ENCODE measurements at places on chromosomes 13 and 19.

GRCh38 chr13:45367358-45367757, 26.4 kb upstream of the TPT1 start:
- DNase-seq, result peak; percentile 89

DNA sequence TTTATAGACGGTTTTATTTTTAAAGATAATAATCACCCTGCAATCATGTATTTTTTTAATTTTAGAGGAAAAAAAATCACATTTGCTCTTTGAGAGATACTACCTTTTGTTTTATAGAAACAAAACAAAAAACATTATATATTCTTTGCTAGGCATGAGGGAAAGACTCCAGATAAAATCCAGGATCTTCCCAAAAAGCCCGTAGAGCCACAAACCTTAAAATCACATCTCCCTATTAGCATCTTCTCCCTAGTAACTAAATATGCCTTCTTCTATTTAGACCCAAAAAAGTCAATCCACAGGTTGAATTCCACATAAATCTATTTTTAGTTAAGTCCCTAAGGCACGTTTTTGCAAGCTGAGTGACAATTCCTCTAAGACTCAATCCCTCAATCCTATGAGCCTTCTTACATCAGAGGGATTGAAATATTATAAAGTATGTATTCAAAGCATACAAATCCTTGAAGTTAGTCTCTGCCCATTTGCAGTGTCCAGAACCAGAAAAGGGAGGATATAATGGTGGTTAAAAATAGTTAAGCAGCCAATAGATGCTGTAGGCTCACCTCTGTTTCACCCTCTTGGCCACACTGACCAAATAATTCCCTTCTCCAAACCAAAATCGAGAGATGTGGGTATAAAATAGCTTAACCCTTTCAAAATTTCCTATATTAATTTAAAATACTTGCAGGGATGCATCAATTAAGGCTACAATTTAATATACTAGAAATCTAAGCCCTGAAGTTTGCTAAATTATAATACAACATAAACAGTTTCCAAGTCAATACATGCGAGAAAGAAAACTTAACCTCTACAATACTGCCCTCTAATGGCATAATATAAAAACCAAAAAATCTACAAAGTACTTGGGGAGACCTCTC, 64.0 kb downstream of the SERP2 start:
- no peak for DNase-seq

DNA sequence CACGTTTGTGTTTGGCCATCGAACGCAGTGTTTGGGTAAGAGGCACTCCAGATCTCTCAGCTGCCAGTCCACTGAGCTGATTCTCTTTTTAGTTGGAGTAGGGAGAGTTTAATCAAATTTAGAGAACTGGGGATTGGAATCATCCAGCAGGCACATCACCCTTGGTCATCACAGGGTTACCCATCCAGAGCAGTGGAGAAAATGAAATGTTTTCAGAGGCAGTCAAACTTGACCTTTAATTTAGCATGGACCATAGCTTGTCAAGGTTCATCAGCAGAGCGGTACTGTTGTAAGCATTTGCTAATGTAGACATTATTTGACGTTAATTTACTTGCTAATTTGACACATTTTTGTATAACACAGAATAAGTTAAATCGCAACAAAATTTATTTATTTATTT, 18.4 kb upstream of the FRY start:
- DNase-seq, result no peak

GRCh38 chr19:38792250-38793111, 3.5 kb downstream of the LGALS7B start:
- no peak for DNase-seq

DNA sequence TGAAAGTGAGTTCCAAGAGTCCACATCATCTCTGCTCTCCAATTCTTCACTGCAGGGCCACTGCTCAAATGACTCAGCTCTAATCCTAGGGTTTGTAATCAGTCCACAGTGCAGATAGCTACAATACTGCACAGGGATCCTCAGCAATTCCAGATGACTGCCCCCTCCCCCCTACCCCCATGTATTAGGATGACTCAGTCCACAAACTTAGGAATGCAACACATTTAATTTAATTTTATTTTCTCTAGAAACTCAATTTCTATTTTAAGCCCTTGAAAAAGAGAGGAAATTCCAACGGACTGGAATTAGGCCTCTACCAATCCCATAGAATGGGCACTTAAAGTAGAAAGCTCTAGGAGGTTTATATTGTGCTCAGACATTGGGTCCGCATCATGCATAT, 173.8 kb upstream of the SOX21 start:
- no peak for DNase-seq

- DNase-seq, result no peak
These were observed 1.0 kb downstream of the ZNF420 start for GRCh38 chr19:37079238-37079637.

DNA sequence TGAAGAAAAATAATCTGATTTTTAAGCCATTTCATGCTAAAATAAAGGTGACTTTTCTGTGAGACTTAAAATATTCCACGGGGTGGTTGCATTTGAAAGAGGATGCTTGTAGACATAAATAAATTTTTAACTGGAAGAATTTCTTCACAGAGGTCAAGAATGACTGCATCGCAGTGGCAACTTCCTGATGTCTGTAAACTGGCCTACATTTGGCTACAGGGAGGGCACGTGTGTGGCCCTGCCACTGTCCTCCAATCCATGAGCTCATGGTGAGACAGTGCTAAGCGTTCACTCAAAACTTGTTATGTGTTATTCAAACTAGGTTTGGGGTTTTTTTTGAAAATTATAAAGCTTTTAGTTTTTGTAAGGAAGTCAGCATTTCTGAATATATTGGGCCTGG, 1089.3 kb downstream of the EFNB2 start:
- no peak for DNase-seq

DNA sequence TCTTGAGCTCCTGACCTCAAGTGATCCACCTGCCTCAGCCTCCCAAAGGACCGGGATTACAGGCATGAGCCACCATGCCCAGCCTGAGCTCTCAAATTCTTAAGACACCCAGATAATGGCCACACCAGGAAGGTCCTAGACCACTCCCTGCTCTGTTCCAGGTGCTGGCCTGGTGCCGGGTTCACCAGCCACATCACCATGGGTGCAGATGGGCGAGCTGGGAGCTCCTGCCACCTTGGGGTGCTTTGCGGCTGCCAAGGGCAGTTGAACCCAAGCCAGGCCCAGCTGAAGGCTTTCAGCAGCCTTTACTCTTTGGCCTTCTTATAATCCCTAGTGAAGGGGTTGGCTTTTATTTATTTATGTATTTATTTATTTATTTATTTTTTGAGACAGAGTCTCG, 4.9 kb downstream of the HPN start:
- no peak for DNase-seq
